ENCODE measurements at places on chromosomes 7 and 10. TPM values are rescaled to one million over a fixed set of nuclear protein-coding genes. Genes with fewer than 3 reads are reported as not detected.

SUN3 gene
- total RNA-seq = not detected

H2BK1 gene
- total RNA-seq = not detected

IKZF5 gene
- 10.8 TPM for total RNA-seq

FAM25G gene
- total RNA-seq = not detected

CALN1 gene
- not detected for total RNA-seq

ENTPD1 gene
- total RNA-seq = 0.95 TPM

OR9A2 gene
- total RNA-seq = not detected

GRCh38 chr7:134515569-134516468, 11.5 kb upstream of the AKR1B10 start:
- peak; percentile 84 for DNase-seq

GRCh38 chr7:132703742-132704141, 127.5 kb upstream of the PLXNA4 start:
- DNase-seq = no peak

DNA sequence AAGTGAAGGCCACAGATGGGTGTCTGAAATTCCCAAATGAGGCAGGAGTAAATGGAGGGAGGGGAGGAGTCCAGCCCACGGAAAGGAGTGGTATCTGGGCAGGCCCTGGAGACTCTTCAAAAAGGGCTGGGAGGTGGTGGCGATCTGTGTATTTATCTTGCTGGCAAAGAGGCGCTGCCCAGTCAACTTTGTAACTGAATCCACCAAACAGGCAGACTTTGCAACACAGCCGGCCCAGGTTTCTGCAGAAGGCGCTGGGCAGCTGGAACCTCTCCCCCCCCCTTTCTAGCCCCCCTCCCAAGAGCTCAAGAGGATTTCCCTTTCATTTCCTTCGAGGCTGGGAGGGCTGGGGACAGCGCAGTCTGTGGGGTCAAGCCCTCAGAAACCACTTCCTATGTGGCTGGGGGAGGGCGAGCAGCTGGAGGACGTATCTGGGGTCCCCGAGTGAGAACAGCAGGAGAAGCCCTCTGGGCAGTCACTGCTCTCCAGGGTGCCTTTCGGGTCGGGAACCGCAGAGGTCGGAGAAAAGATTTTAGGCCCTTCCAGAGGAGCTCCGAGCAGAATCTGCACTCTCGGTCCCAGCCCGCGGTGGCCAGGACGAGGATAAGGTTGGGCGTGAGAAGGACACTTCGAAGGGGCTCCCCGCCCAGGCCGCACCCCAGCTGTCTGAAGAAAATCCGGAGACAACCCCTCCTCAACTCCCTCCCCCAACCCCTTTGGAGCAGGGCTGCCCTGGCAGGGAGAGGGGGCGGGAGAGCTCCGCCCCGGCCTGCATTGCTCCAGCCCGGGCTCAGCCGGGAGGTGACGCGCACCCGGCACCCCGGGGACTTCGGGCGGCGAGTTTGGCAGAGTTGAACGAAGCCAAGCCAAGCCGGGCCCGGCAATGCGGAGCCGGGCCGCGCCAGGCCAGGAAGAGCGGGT, 965 bp downstream of the ZCCHC24 start:
- no peak for DNase-seq

- no peak for DNase-seq
Observed at GRCh38 chr7:6130007-6130587, 98.9 kb downstream of the ANKRD61 start.

- no peak for DNase-seq
Observed at GRCh38 chr10:91797048-91797690, 1.1 kb upstream of the TNKS2 start.

DNA sequence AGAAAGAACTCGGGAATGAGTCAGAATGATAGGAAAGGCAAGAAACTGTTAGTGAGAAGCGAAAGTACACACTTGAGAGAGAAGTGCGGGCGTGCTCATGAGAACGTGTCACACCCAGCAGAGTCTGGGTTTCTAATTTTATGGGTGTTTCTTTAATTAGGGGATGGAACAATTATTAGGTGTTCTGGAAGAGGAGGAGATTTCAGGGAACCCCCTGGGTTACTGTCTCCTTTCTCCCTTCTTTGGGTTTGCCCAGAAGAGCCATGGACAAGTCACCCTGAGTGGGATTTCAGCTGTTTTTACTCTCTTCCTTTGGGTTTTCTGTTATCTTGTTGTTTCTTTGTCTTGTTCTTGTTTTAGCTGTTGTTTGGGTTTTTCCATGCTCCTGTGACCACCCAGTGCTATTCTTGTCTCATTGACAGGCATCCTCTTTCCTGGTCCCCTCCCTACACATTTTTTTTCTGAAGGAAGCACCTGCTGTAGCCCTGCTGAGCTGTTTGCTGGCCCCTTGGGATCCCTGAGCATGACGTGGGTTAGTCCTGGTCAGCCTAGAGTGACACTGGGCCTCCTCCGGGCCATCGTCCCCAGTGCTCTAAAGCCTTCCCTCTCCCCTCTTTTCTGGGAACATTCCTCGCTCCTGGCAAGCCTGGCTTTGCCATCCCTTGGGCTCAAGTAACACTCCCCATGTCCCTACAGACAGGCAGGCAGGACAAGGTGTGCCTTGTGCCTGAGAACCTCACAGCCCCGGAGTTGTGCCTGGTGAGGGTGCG, 3.5 kb downstream of the SH2D4B start:
- DNase-seq = no peak

DNA sequence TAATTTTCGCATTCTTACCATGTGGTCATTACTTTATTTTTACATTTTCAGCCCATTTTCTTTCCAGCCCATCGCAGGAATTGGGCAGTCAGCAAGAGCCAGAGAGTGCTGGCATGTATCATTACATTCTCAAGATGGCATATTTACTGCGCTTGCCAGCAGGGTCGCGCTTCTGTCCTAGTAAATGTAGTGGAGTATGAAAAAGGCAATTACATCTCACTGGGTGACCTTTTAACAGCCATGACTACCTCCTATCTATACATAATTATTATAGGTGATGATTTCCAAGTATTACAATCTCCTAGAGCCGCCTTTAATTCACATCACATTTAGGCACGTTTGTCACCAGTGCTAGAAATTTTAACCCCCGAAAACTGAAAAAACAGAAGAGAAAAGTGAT, 433.7 kb upstream of the MGMT start:
- DNase-seq = no peak

DNA sequence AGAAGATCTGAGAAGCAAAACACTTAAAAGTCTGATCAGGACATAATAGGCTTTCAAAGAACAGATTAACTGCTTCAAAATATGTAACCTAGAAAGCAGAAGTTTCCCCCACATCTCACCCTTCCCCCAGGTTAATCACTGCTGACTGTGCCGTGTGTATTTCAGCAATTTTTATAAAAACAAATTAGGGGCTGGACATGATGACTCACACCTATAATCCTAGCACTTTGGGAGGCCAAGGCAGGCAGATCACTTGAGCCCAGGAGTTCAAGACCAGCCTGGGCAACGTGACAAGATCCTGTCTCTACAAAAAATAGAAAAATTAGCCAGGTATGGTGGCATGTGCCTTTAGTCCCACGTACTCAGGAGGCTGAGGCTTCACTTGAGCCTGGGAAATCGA, 67.6 kb upstream of the GATA3 start:
- DNase-seq = peak; percentile 18

DNA sequence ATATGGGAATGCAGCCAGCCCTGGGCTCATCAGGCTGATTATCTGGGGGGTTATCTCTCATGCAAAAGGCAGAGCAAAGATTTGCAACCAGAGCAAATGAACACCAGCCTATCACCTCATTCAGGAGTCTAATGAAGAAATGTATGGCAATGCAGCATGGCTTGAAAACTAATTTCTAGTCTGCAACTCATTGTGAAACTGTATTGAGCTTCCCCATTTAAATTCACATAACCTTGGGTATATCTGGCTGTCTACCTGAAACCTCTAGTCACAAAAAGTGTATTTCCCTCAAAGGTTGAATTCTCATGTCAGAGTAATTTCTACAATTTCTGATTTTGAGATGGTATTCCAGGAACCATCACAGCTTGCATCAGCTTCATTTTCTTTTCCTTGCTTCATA, 240.0 kb downstream of the SDHAF3 start:
- no peak for DNase-seq

DNA sequence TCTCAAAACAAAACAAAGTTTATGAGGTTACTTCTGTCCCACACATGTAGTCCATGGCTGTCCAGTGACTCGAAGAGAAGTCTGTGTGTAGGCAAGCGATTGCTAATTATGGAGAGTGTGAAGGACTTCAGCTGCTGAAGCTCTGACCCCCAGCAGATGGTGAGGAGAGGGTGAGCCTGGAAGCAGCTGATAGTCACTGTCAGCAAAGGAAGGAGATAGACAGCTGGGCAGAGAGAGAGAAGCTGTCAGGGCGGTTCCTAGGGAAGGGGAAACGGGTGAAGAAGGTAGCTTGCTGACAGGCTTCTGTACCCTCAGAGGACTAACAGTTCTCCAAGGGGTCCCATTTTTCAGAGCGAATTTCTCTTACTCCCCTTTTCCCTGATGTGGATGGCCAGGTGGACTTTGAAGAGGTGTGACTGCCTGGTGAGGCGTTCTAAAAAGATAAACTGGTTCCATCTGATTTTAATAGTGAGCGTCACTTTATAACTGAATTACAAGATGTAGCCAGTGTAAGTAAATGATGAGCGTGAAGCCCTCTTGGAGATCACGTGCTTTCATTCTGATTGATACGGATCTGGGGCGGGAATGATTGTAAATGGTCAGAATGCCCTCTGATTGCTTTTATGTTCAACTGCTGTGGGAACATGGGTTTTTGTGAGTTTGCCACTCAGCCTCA, 12.1 kb downstream of the ZSCAN21 start:
- no peak for DNase-seq

- no peak for DNase-seq
Observed at GRCh38 chr7:11128498-11128897, 154.8 kb downstream of the PHF14 start.

DNA sequence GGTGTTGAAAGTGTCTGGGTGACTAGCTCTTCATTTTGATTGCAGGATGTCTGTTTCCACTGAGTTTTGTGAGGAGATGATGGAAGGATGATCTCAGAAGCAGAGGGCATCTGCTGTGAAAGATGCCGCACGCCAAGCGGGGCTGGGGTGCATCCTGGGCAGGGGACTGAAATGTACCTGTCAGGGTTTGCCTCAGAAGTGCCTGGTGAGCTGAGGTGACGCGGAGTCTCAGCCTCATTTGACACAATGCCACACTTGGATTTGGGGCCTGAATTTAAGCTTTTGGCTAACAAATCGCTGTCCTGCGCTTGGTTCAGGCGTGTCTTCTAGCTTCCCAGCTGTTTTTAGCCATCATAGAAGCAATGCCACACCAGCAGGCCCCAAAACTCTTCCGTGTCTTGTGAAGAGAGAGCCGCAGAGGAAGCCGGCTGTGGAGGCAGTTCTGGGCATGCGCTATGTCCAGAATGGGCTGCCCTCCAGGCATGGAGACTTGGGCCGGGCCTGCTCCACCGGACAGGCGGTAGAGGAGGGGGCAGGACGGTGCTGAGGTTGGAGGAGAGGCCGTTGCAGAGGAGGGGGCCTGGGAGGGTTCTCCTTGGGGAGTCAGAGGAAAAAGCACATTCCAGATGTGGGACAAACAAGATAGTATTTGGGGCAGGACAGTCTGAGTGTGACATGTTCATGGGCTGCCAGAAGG, 31.2 kb downstream of the WDR86 start:
- DNase-seq = no peak

DNA sequence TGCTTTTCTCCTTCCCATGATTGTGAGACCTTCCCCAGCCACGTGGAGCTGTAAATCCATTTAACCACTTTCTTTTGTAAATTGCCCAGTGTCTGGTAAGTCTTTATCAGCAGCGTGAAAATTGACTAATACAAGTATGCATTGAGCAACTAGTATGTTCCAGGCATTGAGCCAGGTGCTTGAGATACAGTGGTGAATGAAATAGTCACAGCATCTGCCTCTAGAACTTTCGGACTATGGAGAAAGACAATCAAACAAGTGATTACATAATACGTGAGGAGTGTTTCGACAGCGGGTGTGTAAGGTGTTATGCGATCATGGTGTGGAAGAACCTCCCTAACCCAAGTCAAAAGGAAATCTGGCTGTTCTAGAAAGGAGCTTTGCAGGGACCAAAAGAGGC, 21.6 kb upstream of the NUP205 start:
- DNase-seq = peak; percentile 44

DNA sequence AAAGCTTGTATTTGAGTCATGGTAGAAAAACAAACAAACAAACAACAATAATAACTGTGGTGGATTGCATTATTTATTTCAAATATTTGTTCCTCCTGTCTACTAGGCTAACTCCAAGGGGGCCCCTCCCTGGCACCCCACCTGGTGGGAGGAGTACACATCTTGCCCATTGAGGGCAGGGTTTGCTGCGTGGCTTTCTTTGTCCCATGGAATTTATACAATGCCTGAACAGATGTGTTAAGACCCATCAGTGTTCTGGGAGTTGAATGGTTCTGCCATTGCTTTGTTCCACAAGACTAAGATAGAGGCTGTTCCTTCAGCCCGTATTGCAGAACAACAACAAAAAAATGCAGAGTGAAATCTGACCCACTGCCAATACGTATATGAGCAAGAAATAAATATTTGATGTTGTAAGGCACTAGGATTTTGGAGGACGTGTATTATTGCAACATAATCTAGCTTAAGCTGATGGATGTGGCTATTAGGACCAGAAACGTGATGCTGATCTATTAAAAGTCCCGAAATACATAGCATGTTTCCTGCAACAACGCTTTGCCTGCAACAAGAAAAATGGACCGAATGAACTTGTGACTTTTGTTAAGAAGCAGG, 119.1 kb upstream of the JCAD start:
- peak; percentile 63 for DNase-seq

DNA sequence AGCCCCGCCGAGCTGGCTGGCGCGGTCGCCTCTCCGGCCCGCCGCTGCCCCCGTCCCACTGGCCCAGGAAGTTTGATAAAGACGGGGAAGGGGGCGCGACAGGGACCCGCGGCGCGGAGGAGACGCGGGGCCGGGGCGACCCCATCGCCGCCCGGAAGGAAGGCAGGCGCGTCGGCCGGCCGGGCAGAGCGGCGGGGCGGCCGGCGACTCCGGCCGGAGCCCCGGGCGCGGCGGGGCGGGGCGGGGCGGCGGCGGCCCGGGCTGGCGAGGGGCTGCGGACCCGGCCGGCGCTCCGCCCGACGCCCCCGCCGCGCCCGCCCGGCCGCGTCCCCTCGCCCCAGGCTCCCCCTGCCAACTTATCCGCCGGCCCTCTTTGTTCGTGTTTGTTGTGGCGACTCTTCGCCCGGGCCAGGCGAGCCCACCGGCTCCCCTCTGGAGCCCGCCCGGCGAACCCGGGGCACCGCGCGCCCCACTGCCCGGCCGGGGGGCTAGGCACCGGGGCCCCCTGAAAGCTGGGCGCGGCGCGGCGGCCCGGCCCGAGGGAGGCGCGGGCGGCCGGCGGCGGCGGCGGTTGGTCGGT, 571 bp downstream of the KDM7A start:
- no peak for DNase-seq

- no peak for DNase-seq
Observed at GRCh38 chr10:22962817-22963216, 35.0 kb downstream of the ARMC3 start.

DNA sequence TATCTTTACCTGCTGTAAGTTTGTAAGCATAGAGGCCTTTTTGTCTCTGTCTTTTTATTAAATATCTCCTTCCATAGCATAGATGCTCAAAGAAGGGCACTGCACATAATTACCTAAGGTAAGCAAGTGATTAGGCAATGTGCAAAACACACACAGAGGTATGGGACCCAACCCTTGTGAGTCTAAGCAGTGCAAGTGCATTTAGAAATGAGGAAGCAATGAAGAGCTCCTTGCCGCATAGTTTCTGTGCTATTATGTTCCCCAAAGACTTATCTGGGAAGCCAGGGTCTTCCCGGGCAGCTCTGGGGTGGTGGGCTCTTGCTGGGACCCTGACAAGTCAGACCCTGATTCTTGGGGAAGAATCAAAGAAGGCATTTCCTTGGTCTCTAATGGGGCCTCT, 13.5 kb upstream of the MGAM2 start:
- no peak for DNase-seq

Measured in astrocyte (in vitro differentiated cells and primary cell).